ENCODE measurements at places on chromosomes 4 and X.

DNA sequence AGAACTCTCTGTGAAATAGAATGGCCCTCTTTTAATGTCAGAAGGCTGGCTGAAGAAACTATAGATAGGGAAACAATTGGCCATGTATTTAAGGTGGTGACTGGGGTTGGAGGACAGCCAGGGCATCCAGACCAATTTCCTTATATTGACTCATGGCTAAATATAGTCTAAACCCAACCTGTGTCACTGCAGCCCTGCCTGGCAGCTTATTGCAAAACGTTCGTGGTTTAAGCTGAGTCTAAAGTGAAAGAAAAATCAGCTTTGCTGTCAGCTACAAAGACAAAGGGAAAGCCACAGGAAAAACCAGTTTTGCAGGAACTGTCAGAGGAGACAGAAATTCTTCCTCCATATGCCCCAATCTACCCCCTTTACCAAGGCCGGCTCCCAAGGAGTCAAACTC, 902.8 kb upstream of the NDST4 start:
- DNase-seq = no peak

- DNase-seq = no peak
Measured at GRCh38 chrX:43530837-43531236, 125.3 kb upstream of the MAOA start.

- no peak for DNase-seq
Measured at GRCh38 chr4:123600987-123601904, 204.7 kb downstream of the SPRY1 start.

GRCh38 chr4:158818560-158819140, 49.8 kb downstream of the FNIP2 start:
- no peak for DNase-seq

GRCh38 chr4:153140294-153140693, 63.9 kb upstream of the TRIM2 start:
- no peak for DNase-seq

DNA sequence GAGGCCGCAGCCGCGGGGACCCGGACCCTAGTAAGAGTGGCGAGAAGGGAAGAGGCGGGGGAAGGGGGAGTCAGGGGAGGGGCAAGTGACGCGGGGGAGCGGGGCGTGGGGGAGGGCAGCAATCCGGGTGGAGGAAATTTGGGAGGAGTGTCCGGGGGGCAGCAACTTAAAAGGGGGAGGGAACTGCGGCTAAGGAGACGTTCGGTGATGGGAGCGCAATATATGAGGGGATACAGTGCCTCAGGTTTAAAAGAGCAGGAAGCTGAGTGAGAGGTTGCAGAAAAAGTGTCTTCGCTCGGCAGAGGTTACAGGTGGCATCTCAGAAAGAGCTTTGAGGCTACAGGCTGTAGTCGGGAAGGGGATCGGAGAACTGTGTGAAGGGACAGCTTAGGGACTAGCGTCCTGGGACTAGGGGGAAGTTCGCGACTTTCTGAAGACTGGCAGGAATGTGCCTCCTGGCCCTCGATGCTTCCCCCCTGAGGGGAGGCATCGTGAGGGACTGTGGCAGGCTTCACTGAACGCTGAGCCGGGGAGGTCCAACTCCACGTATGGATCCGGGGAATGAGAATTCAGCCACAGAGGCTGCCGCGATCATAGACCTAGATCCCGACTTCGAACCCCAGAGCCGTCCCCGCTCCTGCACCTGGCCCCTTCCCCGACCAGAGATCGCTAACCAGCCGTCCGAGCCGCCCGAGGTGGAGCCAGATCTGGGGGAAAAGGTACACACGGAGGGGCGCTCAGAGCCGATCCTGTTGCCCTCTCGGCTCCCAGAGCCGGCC, 519 bp downstream of the FOXO4 start:
- no peak for DNase-seq

- no peak for DNase-seq
Measured at GRCh38 chrX:155744534-155744933, 131.8 kb upstream of the TMLHE start.

GRCh38 chr4:138051157-138051556, 191.0 kb downstream of the SLC7A11 start:
- no peak for DNase-seq

DNA sequence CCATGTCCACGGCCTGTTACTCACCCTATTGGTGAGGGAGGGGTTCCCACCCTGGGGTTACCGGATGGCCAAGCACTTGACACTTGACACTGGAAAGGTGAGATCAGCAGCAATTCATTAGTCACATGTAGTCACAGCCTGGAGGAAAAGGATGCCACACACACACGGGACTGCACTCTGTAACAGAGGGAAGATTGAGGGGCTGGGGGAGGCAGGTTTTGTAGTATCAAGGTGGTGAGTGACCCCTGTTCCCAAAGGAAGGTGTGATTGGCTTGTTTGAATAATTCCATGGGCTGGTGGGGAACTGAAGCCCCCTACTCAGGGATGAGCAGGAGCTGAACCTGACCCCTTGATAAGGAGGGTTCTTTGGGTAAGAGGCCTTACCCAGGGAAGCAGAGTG, 96.0 kb upstream of the HELT start:
- DNase-seq = no peak

- no peak for DNase-seq
Measured at GRCh38 chrX:47186096-47186740, 7.4 kb upstream of the UBA1 start.

- DNase-seq = no peak
Measured at GRCh38 chr4:56684320-56685050, 3.4 kb upstream of the HOPX start.

- DNase-seq = no peak
Measured at GRCh38 chrX:24030597-24030996, 3.6 kb upstream of the KLHL15 start.

GRCh38 chr4:112327965-112328733, 31.0 kb downstream of the ALPK1 start:
- DNase-seq = no peak

DNA sequence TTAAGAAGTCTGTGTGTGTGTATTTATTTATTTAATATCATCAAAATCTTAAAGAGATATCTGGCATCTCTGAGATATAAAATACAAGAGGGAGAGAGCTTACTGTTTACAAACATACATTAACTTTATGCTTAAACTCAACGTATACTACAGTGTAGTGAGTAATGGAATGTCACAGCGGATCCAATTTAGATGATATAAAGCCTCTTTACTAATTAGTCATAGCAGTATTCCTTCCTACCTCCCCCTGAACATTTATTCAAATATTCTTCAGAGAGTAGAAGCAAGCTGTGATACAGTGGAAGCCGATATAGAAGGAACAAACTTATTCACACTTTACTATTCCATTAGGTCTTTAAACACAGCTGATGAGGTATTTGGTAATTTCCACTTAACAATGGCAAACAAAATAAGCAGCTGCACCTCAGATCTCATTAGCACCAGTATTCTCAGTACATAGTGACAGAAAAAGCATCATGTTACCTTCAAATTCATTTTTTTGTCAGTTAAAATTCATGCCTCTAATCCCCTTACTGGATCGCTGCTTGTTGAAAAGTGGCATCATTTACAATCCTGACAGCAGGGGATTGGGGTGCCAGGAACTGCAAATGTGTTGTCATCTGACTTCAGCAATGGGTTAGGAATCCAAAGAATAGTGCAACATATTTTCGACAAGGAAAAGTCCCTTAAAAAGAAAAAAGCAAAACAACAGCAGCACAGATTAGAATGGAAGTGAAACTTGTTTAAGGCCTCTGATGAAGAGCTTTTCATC, 658.7 kb upstream of the EPHA5 start:
- DNase-seq = no peak

DNA sequence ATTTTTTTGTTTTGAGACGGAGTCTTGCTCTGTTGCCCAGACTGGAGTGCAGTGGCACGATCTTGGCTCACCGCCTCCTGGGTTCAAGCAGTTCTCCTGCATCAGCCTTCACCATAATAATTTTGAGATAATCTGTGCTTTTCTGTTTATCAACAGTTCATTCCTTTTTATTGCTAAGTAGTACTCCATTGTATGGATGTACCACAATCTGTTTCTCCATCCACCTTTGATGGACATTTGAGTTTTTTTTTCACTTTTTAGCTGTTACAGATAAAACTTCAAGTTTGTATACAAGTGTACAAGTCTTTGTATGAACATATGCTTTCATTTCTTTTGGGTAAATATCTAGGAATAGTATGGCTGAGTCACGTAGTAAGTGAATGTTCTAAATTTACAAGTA, 9.0 kb downstream of the FUNDC2 start:
- DNase-seq = no peak

DNA sequence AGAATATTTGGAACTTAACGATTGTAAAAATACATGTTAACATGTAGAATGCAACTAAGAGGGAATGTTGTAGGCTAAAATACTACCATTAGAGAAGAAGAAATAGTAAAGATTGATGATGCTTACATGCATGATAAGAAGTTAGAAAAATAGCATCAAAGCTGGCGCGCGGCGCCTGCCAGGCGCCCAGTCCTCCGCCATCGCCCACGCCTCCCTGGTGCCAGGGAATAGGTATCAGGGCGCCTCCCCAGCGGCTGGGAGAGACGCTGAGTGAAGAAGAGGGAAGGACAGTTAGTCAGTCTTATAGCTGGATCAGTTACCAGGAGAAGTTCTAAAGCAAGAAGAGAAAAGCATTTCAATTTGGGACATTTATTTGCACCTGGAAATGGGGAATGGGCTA, 36.0 kb downstream of the NSUN7 start:
- no peak for DNase-seq
